ENCODE measurements at places on chromosomes 5 and 9.

DNA sequence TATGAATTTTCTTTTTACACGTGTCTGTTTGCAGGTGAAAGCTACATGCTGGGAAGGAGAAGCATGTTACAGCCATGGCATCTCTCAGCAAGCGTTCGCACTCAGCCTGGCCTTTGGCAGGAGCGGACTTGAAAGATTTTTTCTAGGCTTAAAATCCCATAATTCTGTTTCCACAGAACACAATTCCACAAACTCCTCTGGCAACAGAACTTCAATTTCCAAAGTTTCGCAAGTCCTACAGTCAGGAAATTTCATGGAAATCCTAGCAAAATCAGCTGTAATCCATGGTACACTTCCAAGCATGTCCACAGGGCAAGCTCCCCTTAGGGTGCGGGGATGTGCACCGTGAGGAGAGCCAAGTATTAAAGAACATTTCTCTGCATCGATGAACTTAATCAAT, 35.9 kb downstream of the SUB1 start:
- no peak for DNase-seq

DNA sequence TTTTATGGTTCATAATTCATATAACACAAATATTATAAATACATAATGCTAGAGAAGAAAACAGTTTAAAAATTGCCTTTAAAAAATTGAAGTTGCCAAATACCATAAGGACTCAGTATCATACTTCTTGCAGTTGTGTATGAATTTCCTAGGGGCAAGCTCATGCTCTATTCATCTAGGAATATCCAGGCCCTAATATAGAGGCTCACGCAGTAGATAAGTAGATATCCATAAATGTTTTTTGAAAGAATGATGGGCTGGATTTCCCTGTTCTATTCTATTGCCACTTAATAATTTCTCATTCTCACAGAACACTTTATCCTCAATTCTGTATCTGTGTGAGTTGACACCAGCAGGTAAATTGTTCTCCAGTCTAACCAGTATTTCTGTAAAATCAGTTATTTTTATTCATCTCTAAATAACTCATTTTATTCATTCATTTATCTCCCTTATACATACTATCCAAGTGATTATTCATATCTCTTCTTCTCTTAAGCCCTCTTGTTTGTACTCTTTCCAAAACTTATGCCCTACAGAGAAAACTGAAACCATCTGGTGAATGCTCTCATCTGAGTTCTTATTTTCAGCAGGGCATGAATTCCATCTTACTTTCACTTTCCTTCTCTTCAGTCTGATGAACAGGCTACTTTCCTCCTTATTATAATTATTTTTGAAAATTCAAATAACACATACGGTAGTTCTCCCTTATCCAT, 97.1 kb downstream of the SLC44A1 start:
- no peak for DNase-seq

GRCh38 chr5:82885627-82886389, 191.4 kb downstream of the TMEM167A start:
- DNase-seq = no peak

- DNase-seq = no peak
Measured at GRCh38 chr9:742914-743589, 98.4 kb upstream of the DMRT1 start.

DNA sequence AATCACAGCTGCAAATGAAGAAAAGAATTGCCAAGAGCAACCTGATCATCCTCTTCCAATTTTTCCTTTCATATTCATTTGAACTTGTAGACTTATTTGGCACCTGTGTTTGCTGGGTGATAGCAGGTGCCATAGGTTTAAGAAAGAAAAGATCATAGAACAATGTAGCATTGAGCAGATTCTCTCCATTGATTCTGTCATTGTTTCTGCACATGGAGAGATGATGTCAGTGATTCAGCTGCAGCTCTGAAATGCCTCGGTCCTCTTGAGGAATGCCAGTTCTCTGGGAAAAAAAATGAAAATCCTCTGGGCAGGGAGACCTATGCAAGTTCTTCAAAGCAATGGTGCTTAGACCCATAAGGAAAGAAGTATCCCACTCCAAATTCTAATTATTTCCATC, 418.1 kb upstream of the KLF4 start:
- DNase-seq = no peak

- DNase-seq = no peak
Measured at GRCh38 chr5:126464959-126465358, 41.8 kb downstream of the GRAMD2B start.

GRCh38 chr5:172528440-172528839, 74.1 kb upstream of the SH3PXD2B start:
- DNase-seq = no peak

DNA sequence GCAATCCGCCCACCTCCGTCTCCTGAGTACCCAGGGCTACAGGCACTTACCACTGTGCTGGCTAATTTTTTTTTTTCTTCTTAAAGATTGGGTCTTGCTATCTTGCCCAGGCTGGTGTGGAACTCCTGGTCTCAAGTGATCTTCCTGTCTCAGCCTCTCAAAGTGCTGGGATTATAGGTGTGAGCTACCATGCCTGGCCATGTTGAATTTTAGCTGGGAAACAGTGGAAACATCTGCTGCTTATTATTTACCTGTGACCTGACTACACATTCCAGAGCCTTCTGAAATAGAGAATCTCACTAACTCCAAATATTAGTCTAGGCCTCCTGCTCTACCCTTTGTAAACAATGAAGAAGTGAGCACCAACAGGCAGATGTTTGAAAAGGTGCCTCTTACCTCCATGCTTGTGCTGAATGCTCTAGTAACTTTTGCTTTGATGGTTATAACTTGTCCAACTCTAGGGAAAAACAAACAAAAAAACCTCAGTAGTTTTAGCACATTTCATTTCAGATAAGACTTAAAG, 22.5 kb downstream of the ACOT12 start:
- no peak for DNase-seq

- DNase-seq = no peak
Measured at GRCh38 chr5:95907067-95907705, 54.5 kb downstream of the ELL2 start.

DNA sequence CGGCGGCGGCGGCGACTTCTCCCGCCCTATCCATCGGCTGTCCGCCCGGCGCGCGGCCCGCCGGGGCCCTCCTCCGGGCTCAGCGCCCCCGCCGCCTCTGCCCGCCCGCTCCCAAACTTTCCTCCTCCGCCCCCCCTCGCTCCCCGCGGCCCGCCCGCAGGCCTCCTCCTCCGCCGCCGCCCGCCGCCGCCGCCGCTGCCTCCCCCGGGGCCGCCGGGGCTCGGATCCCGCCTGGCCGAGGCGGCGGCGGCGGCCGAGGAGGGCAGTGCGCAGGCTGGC, 460 bp upstream of the PBX3 start:
- no peak for DNase-seq

DNA sequence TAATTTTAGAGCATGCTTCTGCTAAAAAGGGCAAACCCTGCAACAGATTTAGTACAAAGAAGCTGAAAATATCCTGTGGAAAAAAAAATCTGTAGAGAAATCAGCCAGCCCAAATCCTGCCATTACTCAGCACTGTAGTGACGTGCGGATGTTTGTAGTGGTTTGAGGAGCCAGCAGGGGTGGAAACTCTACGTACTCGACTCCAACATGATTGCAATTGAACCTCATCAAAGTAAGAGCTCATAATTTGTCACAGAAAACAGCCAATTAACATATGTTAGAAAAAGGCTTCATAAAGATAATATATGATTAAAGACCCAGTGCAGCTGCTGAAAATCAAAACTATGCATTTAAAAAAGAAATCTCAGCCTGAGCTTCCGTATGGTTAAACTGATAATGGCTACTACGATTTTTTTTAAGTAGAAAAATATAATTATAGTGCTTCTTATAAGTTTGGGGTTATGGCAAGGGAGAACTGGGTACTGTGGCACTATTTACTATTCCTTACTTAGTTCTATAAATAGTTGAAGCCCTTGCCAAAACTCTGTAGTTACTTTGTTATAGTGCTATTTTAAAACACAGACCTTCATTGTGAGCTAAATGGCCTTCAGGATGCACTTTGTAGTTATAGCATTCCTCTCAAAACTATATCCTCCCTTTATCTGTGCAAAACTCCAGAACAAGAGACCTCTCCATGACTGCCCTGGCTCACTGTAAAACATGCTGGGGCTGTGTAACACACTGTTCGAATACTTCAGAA, 49.4 kb downstream of the MEF2C start:
- no peak for DNase-seq

DNA sequence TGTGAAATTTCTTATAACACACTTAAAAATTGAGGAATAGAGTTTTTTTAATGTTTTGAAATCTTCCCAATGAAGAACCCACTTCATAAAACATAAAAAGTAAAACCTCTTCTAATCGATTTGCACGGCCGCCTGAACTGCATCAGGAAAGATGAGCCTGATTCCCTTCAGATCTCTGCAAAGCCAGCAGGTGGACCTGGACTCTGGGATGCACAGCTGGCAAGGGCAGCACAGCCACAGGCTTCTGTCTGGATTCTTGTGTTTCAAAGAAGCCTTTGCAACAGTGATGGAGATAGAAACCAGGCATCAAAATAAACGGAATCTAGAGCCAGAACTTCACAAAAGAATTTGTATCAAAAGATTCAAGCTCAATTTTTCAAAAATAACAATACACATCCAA, 36.0 kb upstream of the SPATA31C2 start:
- DNase-seq = no peak

GRCh38 chr5:172090976-172091547, 84.6 kb upstream of the FBXW11 start:
- DNase-seq = no peak

GRCh38 chr5:116453988-116454411, 120.6 kb downstream of the SEMA6A start:
- no peak for DNase-seq

- no peak for DNase-seq
Measured at GRCh38 chr5:92942762-92943161, 638.3 kb downstream of the NR2F1-AS1 start.

- DNase-seq = no peak
Measured at GRCh38 chr9:86585422-86586143, 231.4 kb upstream of the TUT7 start.

- DNase-seq = no peak
Measured at GRCh38 chr9:94911986-94912635, 185.6 kb downstream of the AOPEP start.

GRCh38 chr9:69115621-69116020, 58.5 kb upstream of the TJP2 start:
- DNase-seq = no peak

DNA sequence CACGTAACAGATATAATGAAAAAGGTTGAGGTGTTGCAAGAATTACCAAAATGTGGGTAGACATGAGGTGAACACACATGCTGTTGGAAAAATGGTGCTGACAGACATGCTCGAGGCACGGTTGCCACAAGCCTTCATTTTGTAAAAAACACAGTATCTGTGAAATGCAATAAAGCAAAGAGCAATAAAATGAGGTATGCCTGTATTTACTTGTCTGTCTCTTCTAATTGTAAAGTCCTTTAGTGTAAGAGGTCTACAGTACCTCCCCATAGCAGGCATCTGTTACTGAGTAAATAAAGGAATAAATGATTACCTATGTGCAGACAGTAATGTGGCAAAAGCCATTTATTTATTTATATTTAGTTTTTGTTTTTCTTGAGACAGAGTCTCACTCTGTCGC, 3.0 kb upstream of the CAST start:
- DNase-seq = no peak

DNA sequence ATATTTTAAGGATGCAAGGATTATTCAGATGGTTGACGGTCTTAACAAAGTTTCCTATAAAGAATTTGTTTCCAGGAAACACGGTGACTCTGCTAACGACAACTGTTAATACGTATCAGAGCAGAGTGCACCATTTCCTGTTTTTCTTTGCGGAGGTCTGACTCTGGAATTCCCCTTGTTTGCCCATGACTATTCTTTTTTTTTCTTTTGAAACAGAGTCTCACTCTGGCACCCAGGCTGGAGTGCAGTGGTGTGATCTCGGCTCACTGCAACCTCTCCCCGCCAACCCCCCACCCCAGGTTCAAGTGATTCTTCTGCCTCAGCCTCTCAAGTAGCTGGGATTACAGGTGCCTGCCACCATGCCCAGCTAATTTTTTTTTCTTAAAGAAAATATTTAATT, 115.9 kb downstream of the CDC42SE2 start:
- DNase-seq = no peak

Measured in DMS79 (cell line).